ENCODE measurements at places on chromosomes 1 and 21.

DNA sequence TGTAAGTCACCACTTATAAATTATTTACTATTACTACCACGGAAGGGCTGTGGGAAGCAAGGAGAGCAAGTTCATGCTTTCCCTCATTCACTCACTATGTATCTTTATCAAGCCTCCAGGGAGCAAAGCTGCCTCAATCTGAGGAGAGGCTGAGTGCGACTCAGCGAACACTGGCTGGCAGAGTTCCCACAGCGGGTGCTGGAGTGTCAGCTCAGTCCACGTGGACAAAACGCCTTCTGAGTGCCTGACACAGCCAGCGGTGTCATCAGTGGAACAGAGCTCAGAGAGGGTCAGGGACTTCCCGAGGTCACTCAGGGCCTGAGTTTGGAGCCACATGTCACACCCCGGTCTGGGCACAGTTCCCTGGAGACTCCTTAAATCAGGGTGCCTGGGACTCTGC lies 16.9 kb downstream of the MATN1 start:
- no peak for DNase-seq

DNA sequence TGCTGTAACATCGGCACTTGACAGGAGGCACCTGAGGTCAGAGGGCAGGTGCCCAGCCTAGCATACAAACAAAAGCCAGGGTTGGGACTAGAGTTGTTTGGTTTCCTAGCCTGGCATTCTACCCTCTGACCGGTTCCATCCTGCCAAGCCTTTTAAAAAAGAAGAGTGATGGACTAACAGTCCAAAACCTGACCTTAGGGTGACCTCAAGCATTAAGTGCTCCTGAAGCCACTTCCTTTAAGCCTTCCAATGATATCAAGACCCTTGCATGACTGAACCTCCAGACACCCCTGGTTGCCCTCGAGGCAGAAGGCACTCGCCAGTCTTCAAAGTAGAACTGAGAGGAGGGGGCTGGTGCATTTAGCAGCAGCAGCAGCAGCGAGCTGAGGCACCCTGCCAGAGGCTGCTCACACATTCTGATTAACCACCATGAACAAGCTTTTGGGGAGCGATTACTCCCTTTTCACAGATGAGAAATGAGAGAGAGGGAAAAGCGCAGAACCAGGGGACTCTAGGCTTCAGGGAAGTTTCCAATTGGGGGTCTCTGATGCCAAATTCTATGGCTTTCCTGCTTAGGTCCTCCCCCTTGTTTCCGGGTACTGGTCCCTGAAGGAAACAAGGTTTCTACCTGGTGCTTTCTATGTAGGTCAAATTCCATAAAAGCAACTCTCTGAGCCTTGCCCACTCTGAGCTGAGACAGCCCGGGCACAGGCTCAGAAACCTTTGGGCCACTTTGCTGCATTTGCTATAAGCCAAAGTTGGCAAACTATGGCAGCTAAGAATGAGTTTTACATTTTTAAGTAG lies 9.2 kb downstream of the SLC2A1 start:
- DNase-seq: no peak

GRCh38 chr1:86782482-86782881 lies 78.1 kb downstream of the SH3GLB1 start:
- DNase-seq: no peak

GRCh38 chr1:90434460-90434859 lies 282.6 kb downstream of the BARHL2 start:
- no peak for DNase-seq

GRCh38 chr1:156582388-156583017 lies 3.0 kb downstream of the TTC24 start:
- DNase-seq: no peak

DNA sequence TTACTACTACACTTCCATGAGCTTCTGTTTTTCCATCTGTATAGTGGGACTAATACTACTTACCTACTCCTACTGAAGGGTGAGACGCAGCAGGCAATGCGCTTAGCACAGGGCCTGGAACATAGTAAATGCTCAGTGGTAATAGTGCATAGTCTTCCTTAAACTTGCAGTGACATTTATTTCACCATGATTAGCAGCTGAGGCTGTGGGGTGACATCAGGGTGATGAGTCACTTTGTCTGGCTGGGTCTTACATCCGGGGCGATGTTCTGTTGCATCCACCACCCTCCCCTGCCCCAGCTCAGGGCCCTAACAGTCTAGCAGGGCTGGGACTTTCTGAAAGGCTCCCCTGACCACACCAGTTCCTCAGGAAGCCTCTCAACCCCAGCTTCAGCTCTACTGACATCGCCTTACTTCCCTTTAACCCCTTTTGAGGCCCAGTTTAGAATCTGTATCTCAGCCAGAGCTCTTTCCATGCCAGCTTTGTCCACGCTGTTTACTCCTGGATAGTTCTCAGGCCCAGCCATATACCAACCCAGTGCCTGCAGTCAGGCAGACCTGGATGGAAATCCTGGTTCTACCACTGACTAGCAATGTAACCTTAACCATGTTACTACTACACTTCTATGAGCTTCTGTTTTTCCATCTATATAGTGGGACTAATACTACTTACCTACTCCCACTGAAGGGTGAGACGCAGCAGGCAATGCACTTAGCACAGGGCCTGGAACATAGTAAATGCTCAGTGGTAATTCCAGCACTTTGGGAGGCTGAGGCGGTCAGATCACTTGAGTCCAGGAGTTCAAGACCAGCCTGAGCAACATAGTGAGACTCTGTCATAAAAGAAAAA lies 66.3 kb downstream of the CD58 start:
- no peak for DNase-seq

GRCh38 chr1:183970516-183971300 lies 66.8 kb downstream of the COLGALT2 start:
- DNase-seq: no peak

- no peak for DNase-seq
These were observed 87.0 kb upstream of the ATP1B1 start for GRCh38 chr1:169019419-169020058.

- no peak for DNase-seq
These were observed 10.0 kb downstream of the DRAXIN start for GRCh38 chr1:11701551-11701961.

- no peak for DNase-seq
These were observed 181.2 kb upstream of the BRINP3 start for GRCh38 chr1:190658907-190659306.

DNA sequence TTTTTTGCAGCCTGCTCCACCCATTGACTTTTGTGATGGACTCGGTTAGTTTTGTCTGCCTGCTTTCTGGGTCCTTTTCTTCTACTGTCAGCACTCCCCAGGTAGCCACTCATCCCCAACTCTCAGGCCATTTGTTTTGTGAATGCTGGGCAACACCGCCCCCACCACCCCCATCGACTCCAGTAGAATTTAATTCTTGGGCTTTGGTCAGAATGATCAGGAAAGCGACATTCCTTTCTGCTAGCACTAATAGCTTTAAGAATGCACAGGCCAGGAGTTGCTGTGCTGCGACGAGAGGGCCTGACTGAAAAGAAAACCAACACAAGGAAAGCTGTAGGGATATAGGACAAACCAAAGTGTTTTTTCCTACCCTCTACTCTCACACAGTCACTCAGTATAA lies 144.4 kb downstream of the CDC7 start:
- no peak for DNase-seq

GRCh38 chr1:41487126-41488039 lies 2.9 kb upstream of the EDN2 start:
- no peak for DNase-seq
